ENCODE measurements at places on chromosomes 4 and X.
A peak's percentile ranks its signal among the peaks of the same experiment; 100 is the strongest.

GRCh38 chr4:126850286-126850685 lies 782.5 kb upstream of the INTU start:
- peak; percentile 8 for DNase-seq

GRCh38 chr4:123856689-123857545 lies 460.3 kb downstream of the SPRY1 start:
- DNase-seq = no peak

GRCh38 chrX:25343060-25343459 lies 327.3 kb upstream of the ARX start:
- DNase-seq = no peak

GRCh38 chr4:75243570-75243969 lies 270.6 kb downstream of the RCHY1 start:
- DNase-seq = no peak

- peak; percentile 8 for DNase-seq
These were observed 1090.7 kb downstream of the FAT4 start for GRCh38 chr4:126405369-126405982.

DNA sequence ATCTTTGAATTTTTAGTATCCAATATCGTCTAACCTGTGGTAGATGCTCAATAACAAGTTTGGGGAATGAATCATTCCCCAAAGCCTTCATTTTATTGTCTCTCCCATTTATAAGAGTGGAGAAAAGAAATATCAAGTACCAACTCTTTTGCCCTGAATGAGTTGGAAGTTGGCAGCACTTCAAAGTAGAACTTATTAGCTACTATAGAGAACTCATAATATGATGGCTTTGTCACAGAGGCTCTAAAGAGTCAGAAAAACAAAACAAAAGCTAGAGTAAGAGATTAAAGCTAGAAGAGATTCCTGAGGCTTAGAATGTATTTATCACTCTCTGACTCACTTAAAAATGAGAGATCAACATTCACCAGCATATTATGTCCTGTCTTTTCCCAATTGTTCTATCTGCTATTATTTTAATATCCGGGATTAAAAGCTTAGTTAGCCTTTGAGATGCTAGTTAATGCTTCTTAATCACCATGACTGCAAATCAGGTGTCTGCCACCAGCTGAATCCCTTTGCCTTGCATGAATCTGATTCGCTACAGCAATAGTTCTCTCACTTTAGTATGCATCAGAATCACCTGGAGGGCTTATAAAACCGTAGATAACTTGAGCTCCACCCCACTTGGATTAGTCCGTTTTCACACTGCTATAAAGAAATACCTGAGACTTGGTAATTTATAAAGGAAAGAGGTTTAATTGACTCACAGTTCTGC lies 77.9 kb downstream of the PALLD start:
- no peak for DNase-seq

DNA sequence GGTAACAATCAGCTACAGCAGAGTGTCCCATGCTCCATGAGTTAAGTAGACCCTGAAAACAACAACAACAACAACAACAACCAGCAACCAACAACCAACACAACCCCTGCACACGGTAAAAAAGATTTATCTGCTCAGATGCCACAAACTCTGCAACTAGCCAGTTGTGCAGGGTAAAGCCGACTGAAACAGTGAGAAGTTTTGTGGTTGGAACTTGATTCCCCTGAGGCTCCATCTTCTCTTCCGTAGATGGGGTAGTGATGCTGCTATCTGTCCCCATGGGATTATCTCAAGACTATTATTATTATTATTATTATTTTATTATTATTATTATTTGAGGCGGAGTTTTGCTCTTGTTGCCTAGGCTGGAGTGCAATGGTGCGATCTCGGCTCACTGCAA lies 50.6 kb upstream of the RAPGEF2 start:
- DNase-seq = no peak

DNA sequence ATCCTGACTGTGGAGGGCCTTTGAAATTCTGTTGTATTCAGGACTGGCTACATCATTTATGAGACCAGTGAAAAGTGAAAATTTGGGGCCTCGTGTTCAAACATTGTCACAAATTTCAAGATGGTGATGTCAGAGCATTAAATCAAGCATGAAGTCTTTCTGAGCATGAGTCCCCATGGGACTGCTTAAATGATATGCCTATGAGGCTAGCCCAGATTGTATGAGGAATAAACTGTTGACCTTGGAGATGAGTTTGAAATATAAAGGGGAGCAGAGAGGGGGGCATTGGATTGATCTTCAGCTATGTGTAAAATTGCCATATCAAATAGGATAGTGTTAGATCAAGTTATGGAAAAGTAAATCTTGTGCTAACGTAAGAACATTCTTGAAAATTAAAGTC lies 230.0 kb downstream of the SPANXN3 start:
- no peak for DNase-seq

GRCh38 chr4:76407440-76408119 lies 13.4 kb downstream of the CCDC158 start:
- no peak for DNase-seq

- DNase-seq = no peak
These were observed 7.6 kb upstream of the MSX1 start for GRCh38 chr4:4851906-4852305.

Measured in activated CD4-positive, alpha-beta T cell treated with anti-CD3 and anti-CD28 coated beads, Interleukin-2, Interleukin-4, amounts not matched to agents 100 ng/mL and 50 ng/mL, durations not matched to agents 16 hours and 8 hours (primary cell).